ENCODE measurements at places on chromosomes 7 and 10.

GRCh38 chr7:7696458-7697119 is 21.8 kb downstream of the RPA3 start:
- DNase-seq: no peak

- DNase-seq: no peak
These were observed 21.1 kb upstream of the NOM1 start for GRCh38 chr7:156928406-156928747.

GRCh38 chr7:83270407-83270806 is 107.7 kb upstream of the PCLO start:
- DNase-seq: no peak

GRCh38 chr7:51111241-51111940 is 205.2 kb downstream of the COBL start:
- no peak for DNase-seq

DNA sequence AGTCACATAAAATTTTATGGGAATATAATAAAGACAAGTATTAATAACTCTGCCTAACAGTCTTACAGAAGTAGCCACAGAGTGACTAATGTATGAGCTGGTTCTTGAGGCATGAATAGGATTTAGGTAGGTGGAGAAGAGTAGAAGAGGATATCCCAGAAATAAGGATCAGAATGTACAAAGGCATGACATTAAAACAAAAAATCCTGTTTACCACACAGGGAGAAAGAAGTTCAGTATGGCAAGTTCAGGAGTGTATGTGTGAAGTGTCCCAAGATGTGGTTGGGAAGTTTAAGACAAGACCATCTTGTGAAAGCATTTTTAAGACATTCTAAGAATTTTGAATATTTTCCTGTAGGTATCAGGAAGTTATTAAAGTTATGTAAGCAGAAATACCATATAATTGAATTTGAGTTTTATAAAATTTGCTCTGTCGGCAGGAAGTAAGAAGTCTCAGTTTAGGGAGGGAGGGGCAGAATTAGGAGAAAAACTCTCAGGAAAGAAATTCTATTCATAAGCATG is 64.7 kb upstream of the CAV2 start:
- peak; percentile 58 for DNase-seq

GRCh38 chr10:99981581-99982199 is 28.1 kb downstream of the DNMBP start:
- no peak for DNase-seq

DNA sequence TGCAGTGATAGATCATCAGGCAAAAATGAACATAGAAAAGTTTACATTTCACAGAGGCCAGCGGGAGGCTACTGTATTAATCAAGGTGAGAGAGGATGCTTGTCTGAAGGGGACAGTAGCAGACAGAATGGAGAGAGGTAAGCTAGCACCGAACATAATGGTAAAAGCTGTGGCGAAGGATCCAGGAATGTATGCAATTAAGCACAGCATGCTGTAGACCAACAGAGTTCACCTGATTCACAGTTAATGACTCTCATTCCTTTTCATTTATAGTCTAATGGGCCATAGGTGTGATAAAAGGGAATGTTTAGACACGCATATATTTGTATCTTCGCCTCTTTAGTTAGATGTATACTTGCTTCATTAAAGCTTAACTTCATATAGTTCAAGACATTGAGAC is 150.9 kb upstream of the MBL2 start:
- no peak for DNase-seq

DNA sequence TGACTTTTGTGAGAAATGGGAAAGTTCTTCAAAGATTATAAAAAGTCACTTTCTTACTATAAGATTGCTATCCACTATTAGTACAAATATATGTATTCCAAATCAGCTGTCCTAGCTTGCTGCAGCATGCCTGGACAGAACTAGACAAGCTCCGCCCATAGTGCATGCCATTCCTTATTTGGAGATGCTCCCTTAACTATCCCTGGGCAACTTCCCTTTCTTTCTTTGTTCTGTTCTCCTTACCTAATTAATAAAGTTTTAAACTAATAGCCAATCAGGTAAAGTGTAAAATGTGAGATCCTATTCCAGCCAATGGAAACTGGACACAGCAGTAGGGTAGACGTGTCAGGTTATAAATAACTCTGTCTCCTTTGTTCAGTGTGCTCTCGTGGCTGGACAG is 281.9 kb downstream of the CAMK1D start:
- DNase-seq: no peak

DNA sequence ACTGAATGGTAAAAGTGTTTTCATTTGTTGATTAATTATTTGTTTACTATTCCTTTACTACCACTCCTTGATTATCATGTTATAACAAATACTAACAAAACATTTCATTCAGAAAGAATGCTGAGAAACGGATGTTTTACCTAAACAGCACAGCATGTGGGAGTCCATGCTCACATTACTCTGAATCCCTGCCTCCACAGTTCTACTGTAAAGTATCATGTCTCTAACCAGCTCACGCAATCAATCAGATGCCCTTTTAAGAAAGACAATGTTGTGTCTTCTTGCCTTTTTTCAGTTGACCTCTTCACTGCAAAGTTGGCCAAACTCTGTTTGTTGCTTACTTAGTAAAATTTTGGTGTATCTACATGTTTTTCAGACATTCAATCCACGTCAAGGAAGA is 232.5 kb upstream of the MDFIC start:
- DNase-seq: no peak

- DNase-seq: no peak
These were observed 172.8 kb downstream of the ZMYND11 start for GRCh38 chr10:308101-308500.

- DNase-seq: no peak
These were observed 208.0 kb upstream of the FERD3L start for GRCh38 chr7:19353180-19353579.

- DNase-seq: no peak
These were observed 77.5 kb upstream of the PHYHIPL start for GRCh38 chr10:59098831-59099452.

DNA sequence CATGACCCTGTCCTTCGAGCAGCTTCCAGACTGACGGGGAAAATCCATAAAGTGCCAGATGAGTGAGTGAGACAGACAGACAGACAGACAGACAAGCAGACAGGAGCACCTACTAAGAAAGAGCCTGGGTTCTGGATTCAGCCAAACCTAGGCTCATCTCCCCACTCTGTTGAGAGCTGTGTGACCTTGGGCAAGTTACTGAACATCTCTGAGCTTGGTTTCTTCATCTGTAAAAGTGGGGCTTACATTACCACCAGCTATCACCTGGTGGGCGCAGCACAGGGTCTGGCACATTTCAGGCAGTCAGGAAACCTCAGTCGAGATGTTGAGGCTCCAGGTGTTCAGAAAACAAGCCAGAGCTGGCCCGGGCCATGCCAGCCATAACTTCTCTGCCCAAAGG is 37.6 kb downstream of the C10orf105 start:
- no peak for DNase-seq

GRCh38 chr7:11753433-11753832 is 78.6 kb downstream of the THSD7A start:
- no peak for DNase-seq

DNA sequence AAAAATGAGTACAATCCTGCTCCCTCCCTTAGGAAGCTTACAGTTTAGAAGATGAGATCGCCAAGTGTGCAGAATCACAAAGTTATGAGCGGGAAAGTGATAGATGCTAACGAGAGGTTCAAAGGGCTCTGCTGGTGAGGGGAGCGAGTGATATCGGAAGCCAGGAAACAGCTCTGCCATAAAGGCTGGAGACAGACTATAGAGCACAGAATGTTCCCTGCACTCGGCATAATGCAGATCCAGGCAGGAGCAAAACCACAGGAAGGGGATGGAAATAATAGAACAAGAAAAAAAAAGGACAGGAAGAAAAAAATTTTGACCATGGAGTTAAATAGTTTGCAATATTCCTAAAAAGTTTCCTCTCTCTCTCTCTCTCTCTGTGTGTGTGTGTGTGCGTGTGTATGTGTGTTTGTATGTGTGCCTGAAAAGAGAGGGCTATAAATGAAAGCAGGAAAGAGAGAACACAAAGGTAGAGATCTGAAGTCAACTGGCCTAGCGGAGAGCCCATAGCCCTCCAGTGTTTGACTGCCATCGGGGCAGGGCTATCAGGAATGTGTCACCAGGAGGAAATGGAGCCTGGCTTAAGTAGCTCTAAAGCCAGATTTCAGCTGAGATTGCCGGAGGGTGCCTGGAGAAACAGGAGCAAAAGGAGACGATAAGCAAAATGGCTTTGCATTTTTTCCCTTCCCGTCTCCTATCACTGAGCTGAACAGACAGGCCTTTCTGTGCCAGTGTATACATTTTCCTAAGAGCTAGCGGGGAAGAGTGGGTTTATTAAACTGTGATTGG is 175.8 kb upstream of the LYZL1 start:
- DNase-seq: no peak

GRCh38 chr7:101185258-101185839 is 5.3 kb upstream of the NAT16 start:
- peak; percentile 66 for DNase-seq

DNA sequence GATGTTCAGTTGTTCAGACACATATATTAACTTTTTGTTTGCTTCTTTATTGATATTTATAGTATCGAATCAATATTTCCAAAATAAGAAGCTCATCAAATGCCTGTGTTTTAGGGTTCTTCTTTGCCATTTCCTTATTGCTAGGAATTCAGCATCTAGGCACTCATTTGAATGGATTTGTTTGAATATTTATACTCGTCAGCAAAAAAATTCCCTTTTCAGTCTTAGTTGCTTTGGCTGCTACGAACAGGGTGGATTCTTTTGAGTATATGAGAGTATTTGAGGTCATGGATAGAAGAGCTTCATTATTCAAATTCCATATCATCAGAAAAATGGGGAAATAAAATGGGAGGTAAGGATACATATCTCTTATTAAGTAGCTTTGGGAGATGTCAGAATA is 706.9 kb downstream of the NRG3 start:
- no peak for DNase-seq

DNA sequence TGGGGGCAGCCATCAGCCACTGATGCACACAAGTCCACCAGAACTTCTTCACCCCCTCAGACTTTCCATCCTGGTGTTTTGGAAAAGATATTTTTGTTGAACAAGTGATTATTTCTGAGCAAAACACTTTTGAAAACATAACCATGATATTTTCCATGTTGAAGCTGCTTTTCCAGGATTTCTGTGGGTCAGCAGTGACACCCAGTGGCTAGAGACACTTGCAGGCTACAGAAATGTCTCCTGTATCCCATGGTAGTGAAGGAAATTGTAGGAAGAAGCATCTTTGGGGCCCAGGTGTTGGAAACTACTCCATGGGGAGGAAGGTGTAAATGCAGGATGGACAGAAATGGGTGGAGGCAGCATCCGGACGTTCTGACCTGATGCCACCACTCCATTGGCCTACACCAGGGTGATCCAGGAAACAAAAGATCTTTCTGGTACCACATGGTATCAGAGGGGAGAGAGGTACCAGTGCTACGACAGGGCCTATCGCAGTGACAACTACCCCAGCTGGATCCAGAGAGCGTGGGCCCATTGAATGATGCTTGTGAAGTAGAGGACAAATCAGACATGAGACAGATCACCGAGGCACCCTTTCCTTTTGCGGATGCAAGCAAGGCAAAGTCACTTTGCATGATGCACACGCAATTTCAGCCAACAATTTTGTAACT is 111.7 kb upstream of the COBL start:
- peak; percentile 32 for DNase-seq

GRCh38 chr10:80379701-80380100 is 23.1 kb downstream of the DYDC2 start:
- no peak for DNase-seq

- no peak for DNase-seq
These were observed 7.8 kb downstream of the FHIP2A start for GRCh38 chr10:114829160-114829909.

GRCh38 chr10:75170215-75170614 is 40.4 kb upstream of the VDAC2 start:
- no peak for DNase-seq

DNA sequence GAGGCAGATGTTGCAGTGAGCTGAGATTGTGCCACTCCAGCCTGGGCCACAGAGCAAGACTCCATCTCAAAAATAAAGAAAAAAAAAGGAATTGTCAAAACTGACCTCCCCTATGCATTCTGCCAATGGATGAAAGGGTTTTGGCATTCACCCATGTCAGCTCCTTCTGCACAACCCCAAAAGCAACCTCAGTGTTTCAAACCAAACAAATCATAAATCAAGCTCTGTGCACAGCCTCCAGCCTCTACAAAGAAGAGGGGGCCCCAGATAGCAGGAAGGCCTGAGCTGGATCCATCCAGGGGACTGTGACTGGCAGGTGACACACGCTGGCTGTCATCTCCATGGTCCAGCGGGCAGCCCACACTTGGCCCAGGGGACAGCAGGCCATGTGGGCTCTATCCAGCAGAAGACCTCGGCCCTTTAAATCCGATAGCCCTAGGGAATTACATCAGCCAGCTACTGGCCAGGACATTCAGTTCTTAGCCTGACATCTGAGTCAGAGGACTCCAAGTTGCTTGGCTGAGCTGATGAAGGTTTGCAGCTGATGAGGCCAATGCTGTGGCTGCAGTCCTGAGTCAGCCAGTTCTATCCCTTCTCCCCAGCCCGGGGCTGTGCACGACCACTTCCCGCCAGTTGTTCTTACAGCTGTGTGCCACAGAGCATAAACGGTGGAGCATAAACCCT is 52.0 kb upstream of the FIGNL1 start:
- DNase-seq: peak; percentile 39

GRCh38 chr10:119414081-119414611 is 128.4 kb downstream of the RGS10 start:
- no peak for DNase-seq

- peak; percentile 17 for DNase-seq
These were observed 5.6 kb downstream of the MGAM start for GRCh38 chr7:142001163-142001874.

GRCh38 chr10:49173201-49173772 is 14.9 kb downstream of the TMEM273 start:
- no peak for DNase-seq

GRCh38 chr7:44058759-44059218 is 6.6 kb downstream of the PGAM2 start:
- DNase-seq: no peak

GRCh38 chr7:90988996-90989765 is 275.1 kb upstream of the FZD1 start:
- DNase-seq: no peak

GRCh38 chr10:96591946-96592345 is 5.1 kb upstream of the TM9SF3 start:
- DNase-seq: no peak

DNA sequence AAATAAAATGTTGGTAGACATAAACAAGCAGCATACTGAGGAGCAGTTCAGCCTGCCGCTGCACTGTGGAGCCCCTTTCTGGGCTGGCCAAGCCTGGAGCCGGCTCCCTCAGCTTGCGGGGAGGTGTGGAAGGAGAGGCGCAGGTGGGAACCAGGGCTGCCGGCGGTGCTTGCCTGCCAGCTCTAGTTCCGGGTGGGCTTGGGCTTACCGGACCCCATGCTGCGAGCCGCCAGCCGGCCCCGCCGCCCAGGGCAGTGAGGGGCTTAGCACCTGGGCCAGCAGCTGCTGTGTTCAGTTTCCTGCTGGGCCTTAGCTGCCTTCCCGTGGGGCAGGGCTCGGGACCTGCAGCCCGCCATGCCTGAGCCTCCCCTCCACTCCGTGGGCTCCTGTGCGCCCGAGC is 672.9 kb upstream of the POM121L12 start:
- DNase-seq: no peak

GRCh38 chr7:158007697-158008257 is 579.8 kb downstream of the PTPRN2 start:
- no peak for DNase-seq

GRCh38 chr7:19144661-19145433 is at the start of gene FERD3L:
FERD3L (minus strand) TSS chr7:19145421; CDS start chr7:19145362, 59 bp downstream.
- no peak for DNase-seq
